Aorta (tissue), 5 donors: ENCODE measurements at places on chromosomes 3 and 15.

- no peaks in the 10 kb centered on the region for H3K36me3 ChIP-seq
- H3K4me3 ChIP-seq: no peak overlapping the region
- H3K4me1 ChIP-seq: no peaks in the 10 kb centered on the region
- H3K27ac ChIP-seq: no peak overlapping the region
Observed at GRCh38 chr15:43514241-43515057, 3.0 kb upstream of the MAP1A start.

DNA sequence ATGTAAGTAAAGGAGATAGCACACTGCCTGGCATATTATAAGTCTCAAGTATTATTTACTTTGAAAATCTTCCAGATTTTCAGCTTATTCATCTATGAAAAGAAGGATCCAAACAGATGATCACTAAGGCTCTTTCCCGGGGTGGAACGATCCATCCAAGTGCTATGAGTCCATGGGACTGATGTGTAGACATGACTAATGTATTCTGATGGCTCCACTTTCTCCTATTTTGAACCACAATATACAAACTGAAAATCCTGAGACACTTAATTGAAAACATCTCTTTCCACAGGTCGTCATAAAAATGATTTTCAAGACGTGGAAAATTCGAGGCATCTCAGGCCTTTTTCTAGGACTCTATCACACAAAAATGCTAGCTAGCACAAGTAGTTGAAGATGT lies 33.4 kb upstream of the CHRM5 start:
- H3K4me3 ChIP-seq: no peak overlapping the region
- H3K4me1 ChIP-seq: no peaks in the 10 kb centered on the region
- DNase-seq: no peak
- no peaks in the 10 kb centered on the region for H3K36me3 ChIP-seq
- H3K27ac ChIP-seq: no peak overlapping the region

GRCh38 chr3:113110267-113110666 lies 101.1 kb upstream of the BOC start:
- no peaks in the 10 kb centered on the region for H3K36me3 ChIP-seq
- no peak for DNase-seq
- no peak overlapping the region for H3K27ac ChIP-seq
- H3K27me3 ChIP-seq: no peaks in the 10 kb centered on the region
- no peaks in the 10 kb centered on the region for H3K4me1 ChIP-seq

DNA sequence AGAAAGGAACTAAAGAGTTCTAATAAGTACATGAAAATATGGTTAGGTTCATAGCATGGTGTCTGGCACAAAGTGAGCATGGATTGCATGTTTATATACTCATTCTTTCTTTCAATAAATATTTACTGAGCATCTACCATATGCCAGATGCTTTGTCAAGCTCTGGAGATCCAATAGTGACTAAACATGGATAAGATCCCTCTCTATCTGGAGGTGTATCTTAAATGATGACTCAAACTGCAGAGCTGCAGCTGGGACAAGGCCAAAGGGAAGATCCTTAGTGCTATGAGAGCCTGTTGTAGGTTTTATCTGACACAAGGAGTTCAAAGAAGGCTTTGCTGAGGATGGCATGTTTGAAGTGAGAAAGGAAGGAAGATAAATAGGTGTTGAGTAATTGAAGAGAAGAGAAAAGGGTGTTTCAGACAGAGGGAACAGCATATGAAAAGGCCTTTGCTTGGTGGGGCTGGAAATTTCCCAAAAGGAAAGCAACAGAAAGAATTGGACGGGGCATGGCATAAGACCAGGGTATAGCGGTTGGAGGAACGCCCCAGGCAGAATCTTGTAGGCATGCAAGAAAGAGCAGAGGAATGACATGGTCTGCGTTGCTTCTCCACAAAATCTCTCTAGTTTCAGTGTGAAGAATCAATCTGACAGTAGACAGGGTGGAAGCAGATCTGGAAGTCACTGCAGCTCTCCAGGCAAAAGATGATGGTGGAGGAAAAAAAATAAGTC lies 239.9 kb upstream of the LRTM1 start:
- no peak for DNase-seq
- H3K27ac ChIP-seq: no peak overlapping the region
- no peaks in the 10 kb centered on the region for H3K36me3 ChIP-seq
- H3K4me1 ChIP-seq: no peaks in the 10 kb centered on the region
- H3K4me3 ChIP-seq: no peak overlapping the region

GRCh38 chr15:66211670-66212562 lies 41.6 kb downstream of the MEGF11 start:
- no peak overlapping the region for H3K4me3 ChIP-seq
- no peak overlapping the region for H3K27ac ChIP-seq
- H3K36me3 ChIP-seq: no peaks in the 10 kb centered on the region
- H3K27me3 ChIP-seq: no peaks in the 10 kb centered on the region
- no peaks in the 10 kb centered on the region for H3K4me1 ChIP-seq

GRCh38 chr3:39712413-39713048 lies 96.9 kb upstream of the MYRIP start:
- no peaks in the 10 kb centered on the region for H3K27me3 ChIP-seq
- no peaks in the 10 kb centered on the region for H3K4me1 ChIP-seq
- H3K36me3 ChIP-seq: no peaks in the 10 kb centered on the region
- H3K27ac ChIP-seq: no peak overlapping the region
- no peak overlapping the region for H3K4me3 ChIP-seq

- H3K4me1 ChIP-seq: no peaks in the 10 kb centered on the region
- H3K27ac ChIP-seq: no peak overlapping the region
- H3K36me3 ChIP-seq: no peaks in the 10 kb centered on the region
- no peaks in the 10 kb centered on the region for H3K27me3 ChIP-seq
Observed at GRCh38 chr15:66586155-66586976, 20.6 kb upstream of the LCTL start.

GRCh38 chr3:80771085-80771484 lies 990.4 kb downstream of the GBE1 start:
- no peak overlapping the region for H3K4me3 ChIP-seq
- H3K27me3 ChIP-seq: no peaks in the 10 kb centered on the region
- H3K36me3 ChIP-seq: no peaks in the 10 kb centered on the region
- no peak for DNase-seq
- H3K27ac ChIP-seq: no peak overlapping the region
- no peaks in the 10 kb centered on the region for H3K4me1 ChIP-seq

GRCh38 chr3:29277249-29277648 lies 3.6 kb upstream of the RBMS3 start:
- H3K36me3 ChIP-seq: no peaks in the 10 kb centered on the region
- H3K27ac ChIP-seq: no peak overlapping the region
- DNase-seq: no peak
- H3K27me3 ChIP-seq: no peaks in the 10 kb centered on the region
- H3K4me3 ChIP-seq: no peak overlapping the region
- no peaks in the 10 kb centered on the region for H3K4me1 ChIP-seq
